Adrenal gland (tissue), 19 donors: ENCODE measurements at places on chromosomes 2 and 18. TPM values are rescaled to one million over a fixed set of nuclear protein-coding genes. Genes with fewer than 3 reads are reported as not detected.
A peak's percentile ranks its signal among the peaks of the same experiment; 100 is the strongest.

RAMP1 gene
- 9.1 TPM for total RNA-seq

- no peaks in the 10 kb centered on the region for H3K36me3 ChIP-seq
- no peak overlapping the region for H3K4me3 ChIP-seq
- DNase-seq = peak; percentile 89
- H3K27me3 ChIP-seq = no peaks in the 10 kb centered on the region
Observed at GRCh38 chr2:131673400-131674173, 145.9 kb downstream of the CCDC74A start.

GRCh38 chr2:30985493-30986230 is 152.6 kb downstream of the GALNT14 start:
- H3K4me1 ChIP-seq = no peaks in the 10 kb centered on the region
- no peaks in the 10 kb centered on the region for H3K27me3 ChIP-seq
- H3K36me3 ChIP-seq = no peaks in the 10 kb centered on the region
- H3K4me3 ChIP-seq = no peak overlapping the region
- no peak overlapping the region for H3K27ac ChIP-seq

COL4A4 gene
- total RNA-seq = 30.4 TPM

NPAS2 gene
- 42.7 TPM for total RNA-seq

GRCh38 chr18:7023581-7023980 is 94.0 kb downstream of the LAMA1 start:
- no peaks in the 10 kb centered on the region for H3K27me3 ChIP-seq
- no peaks in the 10 kb centered on the region for H3K4me1 ChIP-seq
- no peak overlapping the region for H3K4me3 ChIP-seq
- no peak for DNase-seq

GRCh38 chr18:62621546-62621945 is 93.8 kb upstream of the PHLPP1 start:
- H3K4me3 ChIP-seq = no peak overlapping the region
- DNase-seq = peak; percentile 33
- no peaks in the 10 kb centered on the region for H3K4me1 ChIP-seq
- H3K36me3 ChIP-seq = no peaks in the 10 kb centered on the region
- no peaks in the 10 kb centered on the region for H3K27me3 ChIP-seq

- no peak overlapping the region for H3K27ac ChIP-seq
- no peak overlapping the region for H3K4me3 ChIP-seq
- H3K4me1 ChIP-seq = peaks cover 6% of the 10 kb centered on the region
Observed at GRCh38 chr18:9683418-9684396, 24.4 kb upstream of the RAB31 start.

GRCh38 chr2:218406209-218406948 is 6.7 kb downstream of the CTDSP1 start:
- peak overlapping the region; percentile 68 for H3K27ac ChIP-seq
- DNase-seq = peak; percentile 98
- no peaks in the 10 kb centered on the region for H3K36me3 ChIP-seq
- H3K27me3 ChIP-seq = no peaks in the 10 kb centered on the region

DLX1 gene
- 0.28 TPM for total RNA-seq

DNA sequence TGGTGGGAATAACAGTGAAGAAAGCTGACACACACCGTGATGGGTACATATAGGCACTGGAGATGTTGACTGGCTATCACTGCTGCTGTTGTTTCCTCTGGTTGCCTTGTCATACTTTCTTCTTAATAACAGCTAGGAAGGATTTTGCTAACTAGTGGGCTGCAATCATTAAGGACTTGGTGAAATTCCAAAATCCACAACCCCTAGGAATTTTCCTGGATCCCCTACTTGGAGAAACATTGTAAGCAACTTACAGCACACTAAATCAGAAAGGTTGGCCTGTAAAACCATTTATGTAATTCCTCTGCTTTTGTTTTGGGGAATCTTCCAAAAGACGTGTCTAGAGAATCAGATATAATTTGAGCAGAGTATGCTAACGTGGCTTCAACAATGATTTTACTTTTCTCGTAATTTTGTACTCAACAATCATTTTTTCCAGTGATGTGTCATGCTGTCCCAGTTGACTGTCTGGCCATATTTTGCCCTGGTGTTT is 8.0 kb upstream of the COL3A1 start:
- H3K4me1 ChIP-seq = no peaks in the 10 kb centered on the region
- no peak overlapping the region for H3K27ac ChIP-seq
- no peaks in the 10 kb centered on the region for H3K36me3 ChIP-seq

AGXT gene
- total RNA-seq = 0.92 TPM
